ENCODE measurements at places on chromosomes 3 and 15.

- no peak for DNase-seq
Observed at GRCh38 chr3:154690413-154690812, 260.4 kb upstream of the GPR149 start.

GRCh38 chr3:128009952-128010846 lies 42.0 kb upstream of the SEC61A1 start:
- DNase-seq: no peak

DNA sequence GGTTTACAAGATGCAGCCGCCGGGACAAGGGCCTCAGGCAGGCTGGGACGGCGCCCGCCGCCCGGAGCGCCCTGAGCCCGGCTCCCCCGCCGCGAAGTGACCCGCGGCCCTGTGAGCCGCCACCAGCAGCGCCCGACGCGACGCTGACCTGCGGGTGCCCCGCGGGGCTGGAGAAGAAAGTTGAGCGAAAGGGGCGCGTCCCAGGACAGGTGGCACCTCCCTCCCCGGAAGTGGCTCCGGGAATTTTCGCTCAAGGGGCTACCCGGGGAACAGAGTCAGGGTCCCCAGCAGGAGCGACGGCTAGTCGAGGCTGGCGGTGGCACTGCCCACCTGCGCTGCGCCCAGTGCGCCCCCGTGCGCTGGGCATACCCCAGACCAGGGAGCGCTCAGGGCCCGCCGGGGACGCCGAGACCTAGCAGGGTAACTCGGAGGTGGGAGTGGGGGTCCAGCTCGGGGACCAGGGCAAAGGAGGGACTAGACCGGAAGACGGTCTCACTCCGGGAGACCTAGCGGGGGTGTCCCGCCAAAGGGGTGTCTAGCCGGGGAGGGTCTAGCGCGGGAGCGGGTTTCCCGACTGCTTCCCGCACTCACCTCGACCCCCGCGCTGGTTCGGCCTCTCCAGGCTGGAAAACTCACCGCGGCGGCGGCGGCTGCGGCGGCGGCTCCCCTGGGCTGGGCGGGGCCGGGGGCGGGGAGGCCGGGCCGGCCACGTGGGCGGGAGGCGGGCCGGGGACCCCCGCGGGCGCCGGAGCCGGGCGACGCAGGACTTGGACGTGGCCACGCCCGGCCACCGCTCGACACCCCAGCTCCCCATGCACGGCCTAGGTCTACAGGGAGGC lies 18.4 kb downstream of the SPATA12 start:
- no peak for DNase-seq

GRCh38 chr15:100785181-100786138 lies 94.2 kb upstream of the ALDH1A3 start:
- DNase-seq: no peak

- no peak for DNase-seq
Observed at GRCh38 chr3:23019596-23020300, 183.4 kb upstream of the UBE2E2 start.

DNA sequence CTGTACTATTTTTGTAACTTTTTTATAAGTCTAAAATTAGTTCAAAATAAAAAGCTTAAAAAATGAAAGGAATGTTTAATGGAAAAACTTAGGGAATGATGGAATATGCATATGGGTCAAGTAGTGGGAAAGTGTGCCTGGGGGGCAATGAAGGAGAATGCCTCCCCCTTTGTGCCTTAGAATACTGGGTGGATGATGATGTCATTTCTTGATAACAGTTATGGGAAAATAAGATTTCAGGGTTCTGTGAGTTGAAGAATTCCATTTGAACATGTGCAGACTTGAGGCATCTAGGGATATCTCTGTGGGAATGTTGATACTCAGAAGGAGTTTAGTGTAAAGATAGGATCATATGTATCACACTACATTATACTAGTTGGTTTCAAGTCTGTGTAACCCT lies 13.8 kb downstream of the WDR93 start:
- no peak for DNase-seq

DNA sequence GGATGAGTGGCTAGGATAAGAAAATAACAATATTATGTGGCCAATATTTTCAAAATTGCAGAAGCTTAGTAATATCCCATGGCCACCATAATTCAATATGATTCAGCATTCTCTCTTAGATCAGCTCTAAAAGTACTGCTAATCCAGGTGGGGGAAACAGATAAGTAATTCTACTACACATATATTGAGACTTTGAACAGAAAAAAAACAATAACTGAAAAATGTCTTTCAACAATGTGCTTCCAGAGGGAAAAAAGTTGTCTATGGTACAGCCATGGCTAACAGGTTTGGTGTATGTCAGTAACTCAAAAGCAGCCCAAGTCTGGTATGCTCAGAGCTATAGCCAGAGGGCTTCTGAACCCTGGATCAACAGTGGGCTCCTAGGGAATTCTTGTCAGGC lies 42.4 kb upstream of the PPIB start:
- no peak for DNase-seq

DNA sequence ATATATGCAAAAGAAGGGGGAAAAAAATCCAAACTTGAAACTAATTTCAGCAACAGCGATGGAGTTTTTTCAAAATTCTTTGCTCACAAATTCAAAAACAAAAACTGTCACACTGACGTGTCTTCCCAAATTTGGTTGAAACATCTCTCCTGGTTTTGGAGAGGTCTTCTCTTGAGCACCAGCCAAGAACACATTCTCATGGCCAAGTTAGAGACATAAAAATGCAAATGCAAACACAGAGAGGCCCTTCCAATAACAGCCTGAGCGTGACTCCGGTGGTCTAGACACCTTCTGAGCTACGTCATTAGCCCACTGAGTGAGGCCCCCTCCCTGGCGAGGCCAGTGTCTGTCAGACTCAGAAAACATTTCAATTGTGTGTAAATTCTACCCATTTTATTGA lies 436.0 kb upstream of the PROK2 start:
- DNase-seq: no peak

DNA sequence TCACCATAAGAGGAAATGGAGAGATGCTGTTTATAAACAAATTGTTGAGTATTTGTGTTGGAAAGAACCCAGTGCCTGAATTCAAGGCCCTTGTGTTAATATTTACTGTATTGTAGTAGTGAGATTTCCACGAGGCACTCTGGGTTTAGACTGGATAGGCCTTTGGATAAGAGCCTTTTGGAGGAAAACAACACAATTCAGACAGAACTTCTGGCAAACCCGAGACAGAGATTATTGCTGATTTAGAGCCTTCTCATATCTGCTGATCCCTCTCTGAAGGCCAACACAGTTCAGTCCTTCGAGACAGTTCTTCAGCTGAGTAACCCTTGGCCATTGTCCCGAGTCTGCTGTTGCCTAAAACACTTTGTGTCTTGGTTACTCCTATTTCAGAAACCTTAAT lies 55.7 kb downstream of the LMCD1 start:
- DNase-seq: no peak

DNA sequence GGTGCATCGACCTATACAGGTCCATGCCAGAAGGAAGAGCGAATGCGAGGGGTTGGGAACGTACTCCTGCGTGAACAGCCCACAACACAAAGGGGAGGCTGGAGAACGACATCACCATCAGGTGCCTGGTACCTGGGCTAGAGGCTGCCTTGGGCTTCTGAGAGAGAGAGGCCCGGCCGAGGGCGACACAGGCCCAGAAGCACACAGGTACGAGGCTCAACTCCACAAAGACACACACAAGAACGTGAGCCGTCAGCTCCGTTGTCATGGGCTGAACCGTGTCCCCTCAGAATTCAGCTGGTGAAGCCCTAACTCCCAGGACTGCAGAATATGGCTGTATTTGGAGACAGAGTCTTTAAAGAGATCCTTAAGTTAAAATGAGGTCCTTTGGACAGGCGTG lies 134.3 kb downstream of the ATP10A start:
- no peak for DNase-seq

- no peak for DNase-seq
Observed at GRCh38 chr15:88604381-88605188, 16.6 kb upstream of the AEN start.

DNA sequence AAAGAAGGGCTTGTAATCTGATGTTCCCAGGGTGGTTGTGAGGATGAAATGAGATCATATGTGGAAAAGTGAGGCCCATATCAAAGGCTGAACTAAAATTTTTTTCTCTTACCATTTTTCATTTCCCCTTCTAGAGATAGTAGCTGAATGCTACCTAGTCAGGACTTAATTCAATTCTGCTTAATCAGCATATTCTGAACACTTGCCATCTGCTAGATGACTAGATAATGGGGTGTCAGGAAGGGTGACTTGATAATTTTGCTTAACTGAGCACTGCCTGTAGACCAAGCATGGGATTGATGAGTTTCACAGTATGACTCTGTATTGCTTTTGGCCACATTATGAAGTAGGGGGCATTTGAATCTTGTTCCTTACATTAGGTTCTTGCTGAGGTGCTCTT lies 136.2 kb downstream of the CHST2 start:
- no peak for DNase-seq

DNA sequence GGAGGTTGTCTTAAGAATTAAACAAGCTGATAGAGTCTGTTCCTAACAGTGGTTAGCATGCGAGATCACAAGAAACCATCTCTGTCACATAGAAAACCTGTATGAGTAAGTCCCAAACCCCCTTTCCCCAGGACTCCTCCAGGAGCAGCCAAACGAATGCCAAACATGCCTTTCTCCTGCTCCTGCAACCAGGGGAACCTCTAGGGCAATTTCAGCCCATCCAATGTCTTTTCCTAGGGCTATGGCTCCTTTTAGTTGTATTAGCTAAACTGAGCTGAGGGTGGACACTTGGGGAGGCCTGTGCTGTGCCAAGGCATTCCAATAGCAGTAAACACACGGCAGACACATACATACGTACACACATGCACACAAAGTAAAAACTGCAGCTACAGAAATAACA lies 36.5 kb upstream of the TIMP4 start:
- DNase-seq: no peak

GRCh38 chr3:188796122-188796631 lies 375.6 kb upstream of the TPRG1 start:
- no peak for DNase-seq

DNA sequence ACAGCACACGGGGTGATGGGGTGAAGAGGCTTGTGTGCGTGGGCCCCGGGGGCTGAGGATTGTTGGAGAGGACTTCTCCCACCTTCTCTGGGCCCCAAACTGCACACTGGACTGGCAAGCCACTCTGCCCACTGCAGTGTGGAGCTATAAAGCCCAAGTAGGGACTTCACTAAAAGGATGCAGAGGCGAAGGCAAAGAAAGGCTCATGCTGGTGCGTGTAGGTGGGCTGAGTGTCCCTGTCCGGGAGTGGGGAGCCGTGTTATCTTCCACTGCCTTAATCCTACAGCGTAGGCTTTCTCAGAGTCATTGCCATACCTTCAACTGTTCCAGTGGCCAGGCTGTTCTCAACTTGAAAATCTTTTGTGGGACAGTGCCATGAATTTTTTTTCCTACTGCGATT lies 3.9 kb downstream of the PPARG start:
- DNase-seq: no peak

GRCh38 chr15:73539212-73540128 lies 93.7 kb downstream of the NPTN start:
- no peak for DNase-seq

- no peak for DNase-seq
Observed at GRCh38 chr3:71579935-71580406, 3.6 kb downstream of the FOXP1 start.

DNA sequence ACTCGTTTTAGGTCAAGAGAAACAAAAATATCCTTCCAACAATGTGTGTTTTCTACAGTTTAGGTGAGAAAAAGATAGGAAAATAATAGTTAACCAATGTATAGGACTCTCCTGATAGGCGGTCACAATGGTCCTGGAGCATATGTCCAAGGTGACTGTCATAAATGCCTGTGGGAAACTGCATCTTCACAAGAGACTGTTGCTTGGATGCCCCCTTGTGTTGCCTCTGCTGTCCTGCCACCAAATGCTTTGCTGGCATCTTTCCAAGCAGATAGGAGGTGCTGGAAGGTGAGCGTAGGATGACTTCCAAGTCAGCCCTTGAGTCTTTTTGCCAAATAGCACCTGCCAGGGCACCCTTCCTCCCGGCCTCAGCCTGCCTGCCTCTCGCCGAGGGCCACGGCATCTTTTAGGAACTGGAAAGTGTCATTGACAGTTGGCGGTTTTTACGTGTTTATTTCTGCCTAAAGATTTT lies 24.1 kb upstream of the SACM1L start:
- peak; percentile 41 for DNase-seq

DNA sequence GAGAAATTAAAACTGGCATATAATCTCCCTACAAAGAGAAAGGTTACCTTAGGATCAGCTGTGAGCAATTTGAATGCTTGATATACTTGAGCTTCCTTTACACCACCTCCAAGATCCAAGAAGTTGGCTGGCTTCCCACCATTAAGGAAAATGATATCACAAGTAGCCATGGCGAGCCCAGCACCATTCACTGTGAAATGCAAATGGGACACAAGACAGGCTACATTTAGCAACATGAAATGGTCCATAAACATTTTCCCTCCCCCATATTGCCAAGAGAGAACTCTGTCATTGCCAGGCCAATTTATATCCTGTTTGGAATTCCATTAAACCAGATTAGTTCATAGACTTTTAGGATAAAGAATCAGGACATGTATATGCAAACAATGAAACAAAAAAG lies 158.7 kb downstream of the SUCLG2 start:
- no peak for DNase-seq

- no peak for DNase-seq
Observed at GRCh38 chr3:31254483-31254882, 278.2 kb upstream of the STT3B start.

DNA sequence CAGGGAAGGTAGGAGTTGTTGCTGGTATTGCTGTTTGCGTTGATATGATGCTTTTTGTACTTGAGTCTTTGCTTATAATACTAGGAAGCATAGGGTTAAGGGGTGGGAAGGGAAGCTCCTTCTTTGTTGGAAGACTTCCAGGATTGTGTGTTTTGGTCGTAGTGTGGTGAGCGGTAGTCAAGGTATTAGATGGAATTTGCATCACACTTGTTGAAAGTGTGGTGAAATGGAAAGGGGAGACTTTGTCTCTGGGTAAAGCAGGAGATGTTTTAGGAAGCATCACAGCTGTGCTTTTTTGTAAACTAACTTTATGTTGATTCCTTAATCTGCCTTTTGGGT lies 14.9 kb downstream of the IGSF10 start:
- no peak for DNase-seq

DNA sequence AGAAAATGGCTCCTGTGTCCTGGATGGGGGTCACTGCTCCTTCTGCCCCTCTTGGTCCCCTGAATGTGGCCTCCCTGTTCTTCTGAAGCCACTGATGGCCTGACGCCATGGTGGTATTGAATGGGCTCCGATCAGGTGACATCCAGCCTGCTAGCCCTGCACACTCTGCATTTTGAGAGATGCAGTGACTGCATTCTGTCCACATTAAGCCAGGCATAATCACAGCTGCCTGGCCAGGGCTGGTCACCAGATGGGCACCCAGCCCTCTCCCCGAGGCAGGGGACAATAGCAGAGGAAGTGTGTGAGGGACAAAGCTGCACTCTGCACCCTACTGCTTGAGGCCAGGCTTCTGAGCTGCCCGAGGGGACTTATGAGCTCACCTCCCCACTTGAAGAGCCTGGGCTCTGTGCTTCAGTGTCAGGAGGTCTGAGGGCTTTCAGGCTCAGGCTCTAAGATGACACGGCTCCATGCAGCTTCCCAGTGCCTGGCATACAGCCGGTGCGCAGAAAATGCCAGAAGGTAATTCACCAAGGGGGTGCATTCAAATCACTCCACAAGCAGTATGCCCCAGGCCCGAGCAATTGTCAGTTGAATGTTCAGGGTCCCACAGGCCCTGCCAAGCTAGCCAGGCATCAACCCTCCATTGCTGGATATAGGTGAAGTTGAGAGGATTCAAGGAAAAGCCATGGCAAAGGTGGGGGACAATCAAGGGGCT lies 56.8 kb downstream of the WNT7A start:
- no peak for DNase-seq

- no peak for DNase-seq
Observed at GRCh38 chr15:90654233-90655136, 62.7 kb upstream of the BLM start.

- DNase-seq: no peak
Observed at GRCh38 chr3:171685116-171685895, 125.0 kb downstream of the PLD1 start.
